CD4-positive, alpha-beta T cell (primary cell): ENCODE measurements at places on chromosomes 6 and 20. TPM values are rescaled to one million over a fixed set of nuclear protein-coding genes. Genes with fewer than 3 reads are reported as not detected.

Gene SH3BGRL2
- 0.25 TPM for total RNA-seq

Gene PTCRA
- not detected for total RNA-seq

Gene PRSS16
- total RNA-seq: 0.69 TPM

Gene XKR7
- not detected for total RNA-seq

Gene TBXT
- total RNA-seq: not detected

Gene PNPLA1
- total RNA-seq: 0.17 TPM

Gene TMEM244
- not detected for total RNA-seq

Gene CLDN20
- total RNA-seq: not detected

Gene GPR63
- 0.20 TPM for total RNA-seq

DNA sequence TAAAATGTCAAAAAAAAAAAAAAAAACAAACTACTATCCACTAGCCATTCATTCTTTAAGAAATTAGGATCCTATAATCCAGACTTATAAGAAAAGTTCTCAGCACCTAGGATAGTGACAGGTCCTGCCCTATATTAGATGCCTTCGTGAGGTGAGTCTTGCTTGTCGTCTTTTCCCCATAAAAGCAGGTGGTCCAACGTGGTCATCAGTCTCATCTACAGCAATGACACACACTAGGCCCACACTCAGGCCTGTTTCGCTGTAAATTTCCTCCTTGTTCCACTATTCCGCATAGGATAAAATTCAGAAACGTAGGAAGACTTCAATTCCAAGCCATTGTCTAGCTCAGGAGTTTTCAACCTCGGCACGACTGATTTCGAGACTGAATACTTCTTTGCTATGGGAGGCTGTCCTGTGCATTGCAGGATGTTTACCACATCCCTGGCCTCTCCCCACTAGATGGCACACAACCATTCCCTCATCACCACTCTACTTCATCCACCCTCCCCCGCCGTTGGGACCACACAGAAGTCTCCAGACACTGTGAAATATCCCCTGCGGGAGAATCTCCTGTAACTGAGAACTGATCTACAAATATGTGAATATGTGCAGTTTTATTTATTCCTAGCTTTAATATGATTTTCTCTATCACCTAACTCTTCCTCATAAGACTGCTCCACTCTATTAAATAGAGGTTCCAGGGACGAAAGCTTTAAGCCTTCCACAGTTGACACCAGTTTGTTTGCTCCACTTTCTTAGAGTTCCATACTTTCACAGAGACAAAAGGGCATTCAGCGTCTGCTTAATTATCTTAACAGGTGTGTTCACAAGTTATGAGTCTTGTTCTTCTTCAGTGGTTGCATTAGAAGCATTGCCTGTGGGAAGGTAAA, 346.3 kb downstream of the BMP2 start:
- DNase-seq: no peak

DNA sequence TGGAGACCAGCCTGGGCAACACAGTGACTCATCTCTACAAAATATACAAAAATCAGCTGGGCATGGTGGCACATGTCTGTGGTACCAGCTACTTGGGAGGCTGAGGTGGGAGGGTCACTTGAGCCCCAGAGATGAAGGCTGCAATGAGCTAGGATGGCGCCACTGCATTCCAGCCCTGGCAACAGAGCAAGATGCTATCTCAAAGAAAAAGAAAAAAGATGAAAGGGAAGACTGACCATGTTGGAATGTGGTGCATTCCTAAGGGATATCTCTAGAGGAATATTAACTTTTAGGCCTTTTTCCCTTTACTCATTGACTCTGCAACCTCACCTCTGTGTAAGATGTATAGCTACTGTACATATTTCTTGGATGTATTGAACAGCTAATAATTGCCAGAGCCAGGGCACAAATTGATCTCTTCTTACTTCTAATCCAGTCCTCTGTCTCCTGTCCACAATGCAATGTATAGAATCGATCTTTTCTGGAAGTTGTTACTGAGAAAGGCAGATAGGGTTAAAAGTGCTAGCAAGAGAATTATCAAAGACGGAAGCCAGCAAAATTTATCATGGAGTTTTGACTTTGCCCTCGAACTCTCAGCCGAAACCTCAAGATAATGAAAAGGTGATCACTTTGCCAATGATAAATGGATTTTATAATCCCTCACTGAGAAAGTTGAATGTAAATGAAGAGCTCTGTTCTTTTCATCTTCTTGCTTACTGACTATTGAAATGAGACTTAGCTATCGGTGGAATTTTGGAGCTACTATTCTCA, 46.3 kb downstream of the GCNT2 start:
- no peak for DNase-seq

GRCh38 chr6:135797361-135797760, 54.1 kb upstream of the PDE7B start:
- DNase-seq: no peak

GRCh38 chr6:125293587-125293986, 8.2 kb downstream of the HDDC2 start:
- no peak for DNase-seq

GRCh38 chr20:62732031-62732760, 23.6 kb downstream of the NTSR1 start:
- DNase-seq: no peak

DNA sequence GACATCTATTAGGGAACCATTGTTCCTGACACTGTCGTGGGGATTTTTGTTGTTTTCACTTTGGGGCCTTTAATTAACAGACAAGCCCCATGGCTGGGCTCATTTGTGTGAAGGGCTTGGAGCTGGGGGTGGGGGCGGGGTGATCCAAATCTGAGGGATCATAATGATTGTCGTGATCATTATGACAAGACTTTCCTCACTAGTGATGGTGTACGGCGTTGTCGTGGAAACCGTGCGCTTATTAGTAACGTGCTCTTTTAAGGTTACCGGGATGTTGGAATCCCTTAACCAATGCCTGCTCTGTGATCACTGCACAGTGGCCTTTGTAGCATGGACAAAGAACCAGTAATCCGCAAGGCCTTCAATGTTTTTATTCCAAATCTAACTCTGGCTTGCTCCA, 18.6 kb downstream of the PDYN start:
- no peak for DNase-seq

DNA sequence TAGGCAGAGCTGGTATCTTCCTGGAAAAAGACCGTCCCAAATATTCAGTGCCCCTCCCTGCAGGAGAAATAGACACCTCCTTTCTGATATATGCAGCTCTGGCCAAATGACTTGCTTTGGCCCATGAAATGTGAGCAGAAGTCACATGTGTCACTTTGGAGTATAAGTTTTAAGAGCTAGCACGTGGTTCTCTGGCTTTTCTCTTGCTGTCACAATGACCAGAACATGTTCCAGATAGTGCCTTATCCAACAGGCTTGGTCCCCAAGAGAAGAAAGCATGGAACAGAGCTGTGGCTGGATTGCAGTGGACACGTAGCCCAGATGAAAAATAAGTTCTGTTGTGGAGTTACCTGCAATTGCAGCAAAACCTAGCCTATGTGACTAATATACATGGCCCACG, 40.4 kb downstream of the UNC5CL start:
- DNase-seq: no peak

DNA sequence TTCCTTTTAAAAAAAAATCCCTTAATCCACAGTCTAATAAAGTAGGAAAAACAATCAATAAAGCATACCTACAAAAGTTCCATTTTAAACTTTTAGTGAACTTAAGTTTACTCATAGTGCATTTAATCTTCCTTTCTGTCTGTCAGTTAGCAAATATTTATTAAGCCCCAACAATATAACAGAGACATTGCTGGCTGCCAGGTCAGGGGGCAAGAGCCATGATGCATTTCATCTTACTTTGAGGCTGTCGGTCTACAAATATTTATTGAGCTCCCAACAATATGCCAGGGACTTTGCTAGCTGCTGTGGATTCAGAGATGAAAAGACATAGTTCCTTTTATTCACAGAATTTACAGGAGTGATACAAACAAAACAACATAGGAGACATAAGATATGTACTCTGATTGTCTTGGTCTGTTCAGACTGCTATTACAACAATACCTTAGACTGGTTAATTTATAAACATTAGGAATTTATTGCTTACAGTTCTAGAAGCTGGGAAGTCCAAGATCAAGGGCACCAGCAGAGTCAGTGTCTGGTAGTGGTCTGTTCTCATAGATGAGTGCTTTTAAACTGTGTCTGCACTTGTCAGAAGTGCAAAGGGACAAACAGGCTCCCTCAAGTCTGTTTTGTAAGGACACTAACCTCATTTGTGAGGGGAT, 118.6 kb downstream of the PLCB1 start:
- DNase-seq: no peak

DNA sequence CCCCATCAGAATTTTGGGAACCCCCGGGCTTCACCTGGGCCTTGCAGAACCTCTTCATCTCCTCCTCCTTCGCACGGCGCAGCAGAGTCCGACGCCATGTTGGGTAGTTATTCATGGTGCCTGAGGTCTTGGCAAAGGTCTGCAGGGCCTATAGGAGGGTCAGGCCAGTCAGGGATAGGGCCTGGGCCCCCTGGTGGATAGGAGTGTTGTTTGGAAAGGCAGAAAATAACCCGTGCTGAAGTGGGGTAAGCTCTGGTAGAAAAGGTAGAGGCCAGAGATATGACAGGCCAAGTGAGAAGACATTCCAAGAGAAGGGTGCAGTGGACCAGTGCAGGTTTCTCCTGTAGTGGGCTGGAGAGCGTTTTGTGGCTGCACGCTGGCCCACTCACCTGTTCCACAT, 4.9 kb downstream of the SMPD2 start:
- DNase-seq: no peak

DNA sequence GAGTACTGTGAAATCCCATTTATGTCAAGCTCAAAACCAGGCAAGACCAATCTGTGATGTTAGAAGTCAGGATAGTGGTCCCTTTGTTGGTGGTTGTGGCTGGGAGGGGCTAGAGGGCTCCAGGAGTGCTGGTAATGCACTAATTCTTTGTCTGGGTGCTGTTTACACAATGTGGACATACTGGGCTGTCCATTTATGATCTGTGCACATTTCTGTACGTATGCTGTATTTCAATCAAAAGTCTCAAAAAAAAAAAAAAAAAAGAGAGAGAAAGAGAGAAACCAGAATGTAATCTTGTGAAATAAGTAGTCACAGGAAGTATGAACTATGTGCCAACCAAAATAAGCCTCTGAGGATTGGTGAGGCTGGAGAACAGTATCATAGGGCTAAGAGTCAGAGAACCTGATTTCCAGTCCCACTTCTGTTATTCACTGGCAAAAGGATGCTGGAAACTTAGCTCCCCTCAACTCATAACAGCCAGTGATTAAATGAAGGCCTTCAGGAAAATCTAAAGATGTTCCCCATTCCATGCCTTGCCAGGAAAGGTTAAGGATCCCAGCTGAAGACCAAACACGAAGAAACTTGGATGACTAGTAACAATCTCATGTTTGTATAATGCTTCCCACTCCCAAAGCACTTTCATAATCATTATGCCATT, 19.6 kb upstream of the TRAM2 start:
- no peak for DNase-seq

- DNase-seq: no peak
Measured at GRCh38 chr6:117401799-117402198, 23.9 kb downstream of the ROS1 start.

DNA sequence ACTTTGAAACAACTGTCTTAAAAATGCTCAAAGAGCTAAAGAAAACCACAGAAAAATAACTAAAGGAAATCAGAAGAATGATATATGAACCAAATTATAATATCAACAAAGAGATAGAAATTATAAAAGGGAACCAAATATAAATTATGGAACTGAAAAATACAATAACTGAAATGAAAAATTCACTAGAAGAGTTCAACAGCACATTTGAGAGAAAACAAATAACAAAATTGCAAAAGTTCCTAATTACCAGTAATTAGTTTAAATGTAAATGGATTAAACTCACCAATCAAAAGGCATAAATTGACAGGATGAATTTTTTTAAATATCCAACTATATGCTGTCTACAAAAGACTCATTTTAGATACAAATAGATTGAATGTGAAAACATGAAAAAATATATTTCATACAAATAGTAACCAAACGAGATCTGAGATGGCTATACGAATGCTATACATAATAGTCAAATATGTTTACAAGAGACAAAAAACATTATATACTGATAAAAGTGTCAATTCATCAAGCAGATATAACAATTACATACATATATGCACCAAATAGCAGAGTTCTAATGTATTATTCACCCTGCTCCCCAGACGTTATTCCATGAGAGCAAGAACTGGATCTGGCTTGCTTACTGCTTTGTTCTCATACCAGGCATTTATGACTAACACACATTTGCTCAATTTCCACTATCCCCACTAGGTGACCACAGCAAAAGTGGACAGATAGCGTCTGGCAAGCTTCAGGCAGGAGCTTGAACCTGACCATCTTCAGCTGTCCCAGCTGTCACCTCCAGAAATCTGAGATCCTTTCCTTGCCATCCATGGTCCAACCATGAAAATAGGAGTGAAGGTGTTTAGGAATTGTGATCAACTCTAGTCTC, 72.4 kb upstream of the SIRPA start:
- DNase-seq: no peak

DNA sequence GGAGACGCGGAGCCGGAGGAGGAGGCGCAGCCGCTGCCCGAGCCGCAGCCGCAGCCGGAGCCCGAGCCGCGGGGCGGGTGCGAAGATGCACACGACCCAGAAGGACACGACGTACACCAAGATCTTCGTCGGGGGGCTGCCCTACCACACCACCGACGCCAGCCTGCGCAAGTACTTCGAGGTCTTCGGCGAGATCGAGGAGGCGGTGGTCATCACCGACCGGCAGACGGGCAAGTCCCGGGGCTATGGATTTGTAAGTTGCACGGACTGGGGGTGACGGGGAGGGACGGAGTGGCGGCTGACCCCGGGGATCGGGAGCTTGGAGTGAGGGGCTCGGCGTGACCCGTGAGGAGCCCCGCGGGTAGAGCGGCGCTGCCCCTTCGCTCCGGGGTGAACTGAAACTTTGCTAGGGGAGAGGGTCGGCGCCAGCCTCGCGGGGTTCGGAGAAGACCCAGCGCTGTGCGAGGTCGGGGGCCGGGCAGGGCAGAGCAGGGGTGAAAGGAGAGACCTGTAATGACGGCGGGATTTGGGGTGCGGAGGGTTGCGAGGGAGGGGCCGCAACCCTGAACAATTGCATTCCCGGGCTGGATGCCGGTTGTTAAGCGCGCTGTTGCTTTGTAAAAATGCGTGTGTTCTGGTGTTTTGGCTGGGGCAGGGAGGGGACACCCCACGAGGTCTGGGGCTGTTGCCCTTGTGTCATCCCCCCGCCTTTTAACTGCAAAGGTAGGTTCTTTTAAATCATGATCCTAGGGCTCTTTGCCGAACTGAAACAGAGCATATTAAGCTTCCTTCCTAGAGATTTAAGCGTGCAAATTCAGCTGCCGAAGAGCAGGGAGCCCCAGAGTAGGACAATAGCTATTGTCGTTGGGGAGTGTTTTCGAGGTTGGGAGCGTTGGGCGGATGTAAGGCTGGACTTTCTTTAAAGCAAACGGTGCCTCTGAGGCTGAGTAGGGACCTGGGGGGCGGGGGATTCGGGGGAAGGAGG, 628 bp downstream of the RBM24 start:
- DNase-seq: no peak

DNA sequence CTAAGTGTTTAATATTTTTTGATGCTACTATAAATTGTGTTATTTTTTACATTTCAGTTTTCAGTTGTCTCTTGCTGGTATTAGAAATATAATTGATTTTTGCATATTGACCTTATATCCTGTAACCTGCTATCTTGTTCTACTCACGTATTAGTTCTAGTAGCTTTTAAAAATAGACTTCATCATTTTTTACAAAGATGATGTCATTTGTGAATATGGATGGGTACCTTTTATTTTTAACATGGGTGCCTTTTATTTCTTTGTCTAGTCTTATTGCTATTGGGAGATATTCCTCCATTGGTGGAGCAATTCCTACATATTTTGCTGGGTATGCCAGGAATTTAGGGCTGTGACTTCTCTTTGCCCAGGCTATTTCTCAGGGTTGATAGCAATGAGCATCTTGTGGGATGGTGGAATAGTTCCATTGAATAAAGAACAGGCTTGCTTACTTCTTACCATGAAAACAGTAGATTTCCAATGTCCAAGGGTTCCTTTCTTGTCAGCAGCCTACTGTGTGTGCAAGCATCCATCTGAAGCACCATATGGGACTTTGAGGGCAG, 149.7 kb downstream of the CARMIL1 start:
- DNase-seq: no peak
